ENCODE measurements at places on chromosomes 2 and 18.
A peak's percentile ranks its signal among the peaks of the same experiment; 100 is the strongest.

- DNase-seq = no peak
These were observed 28.4 kb downstream of the NRXN1 start for GRCh38 chr2:51003345-51004192.

- DNase-seq = no peak
These were observed 23.7 kb downstream of the METTL4 start for GRCh38 chr18:2547477-2548087.

DNA sequence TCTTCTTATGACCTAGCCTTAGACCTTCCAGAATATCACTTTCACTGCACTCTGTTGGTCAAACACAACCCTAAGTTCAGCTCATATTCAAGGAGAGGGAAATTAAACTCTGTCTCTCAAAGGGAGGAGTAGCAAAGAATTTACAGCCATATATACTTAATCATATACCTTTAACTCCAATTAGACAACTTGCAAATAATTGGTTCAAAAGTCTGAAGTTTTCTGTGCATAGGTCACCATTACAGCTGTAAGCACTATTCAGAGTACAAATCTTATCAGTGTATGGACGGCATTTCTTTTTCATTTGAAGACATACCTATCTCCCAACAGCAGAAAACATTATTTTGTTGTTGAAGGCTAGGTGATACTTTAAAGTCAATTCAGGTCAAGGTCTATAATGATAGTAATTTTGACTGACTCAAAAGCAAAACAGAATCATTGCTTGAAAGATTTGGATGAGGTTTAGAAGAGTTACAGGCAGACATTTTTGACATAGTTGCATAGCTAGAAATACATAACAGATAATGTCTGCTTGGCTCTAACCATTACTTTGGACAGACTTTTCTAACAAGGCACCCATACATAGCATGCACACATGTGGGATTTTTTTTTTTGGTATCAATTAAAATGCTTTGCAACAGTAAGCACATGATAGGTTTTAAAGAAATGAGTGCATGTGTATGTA lies 131.5 kb downstream of the CPS1 start:
- DNase-seq = no peak

DNA sequence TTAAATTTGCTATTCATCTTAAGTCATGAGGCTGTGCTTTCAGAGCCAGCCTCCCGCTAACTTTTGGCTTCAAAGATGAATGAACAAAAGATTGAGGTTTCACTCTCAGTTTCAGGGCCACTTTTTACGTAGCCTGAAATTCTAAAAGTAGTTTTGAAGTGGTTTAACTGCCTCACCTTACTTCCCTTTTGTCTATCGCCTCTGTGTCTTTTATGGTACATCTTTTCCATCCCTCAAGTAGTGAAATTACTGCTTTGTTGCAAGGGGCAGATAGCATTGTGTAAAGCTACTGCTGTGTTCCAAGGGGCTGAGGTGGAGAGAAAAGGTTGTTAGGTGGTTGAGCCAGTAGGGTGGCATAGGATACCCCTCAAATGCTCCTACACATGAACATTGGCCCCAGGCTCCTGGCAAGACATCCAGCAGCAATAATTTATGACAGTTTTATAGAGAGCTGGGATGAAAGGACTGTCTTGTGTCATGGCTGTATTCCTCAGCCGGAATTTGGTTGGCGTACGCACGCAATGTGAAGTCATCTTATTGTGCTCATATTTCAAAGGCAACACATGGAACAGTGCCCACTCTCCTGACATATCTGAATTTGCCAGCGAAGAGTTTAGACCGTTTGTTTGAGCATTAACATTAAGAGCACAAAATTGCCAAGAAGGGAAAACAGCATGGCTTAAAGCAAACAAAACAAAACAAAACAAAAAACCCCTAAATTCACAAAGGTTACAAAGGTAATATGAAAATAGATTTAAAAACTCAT lies 32.2 kb downstream of the QPCT start:
- DNase-seq = peak; percentile 76

DNA sequence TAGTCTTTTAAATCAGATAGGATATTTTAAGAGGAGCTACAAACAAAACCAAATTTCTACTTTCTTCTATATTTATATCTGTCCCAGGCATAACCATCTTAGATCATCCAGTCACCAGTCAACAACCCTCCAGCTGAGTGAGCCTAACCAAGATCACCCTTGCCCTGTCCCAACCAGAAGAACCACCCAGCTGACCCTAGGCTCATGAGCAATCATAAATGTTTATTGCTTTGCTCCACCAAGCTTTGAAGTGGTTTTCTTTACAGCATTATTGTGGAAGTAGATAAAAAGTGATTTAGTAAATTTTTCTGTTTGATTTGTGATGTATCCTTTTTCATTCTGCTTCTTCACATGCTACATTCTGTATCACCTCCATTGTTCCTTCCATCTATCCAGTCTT lies 167.2 kb upstream of the PIEZO2 start:
- no peak for DNase-seq

DNA sequence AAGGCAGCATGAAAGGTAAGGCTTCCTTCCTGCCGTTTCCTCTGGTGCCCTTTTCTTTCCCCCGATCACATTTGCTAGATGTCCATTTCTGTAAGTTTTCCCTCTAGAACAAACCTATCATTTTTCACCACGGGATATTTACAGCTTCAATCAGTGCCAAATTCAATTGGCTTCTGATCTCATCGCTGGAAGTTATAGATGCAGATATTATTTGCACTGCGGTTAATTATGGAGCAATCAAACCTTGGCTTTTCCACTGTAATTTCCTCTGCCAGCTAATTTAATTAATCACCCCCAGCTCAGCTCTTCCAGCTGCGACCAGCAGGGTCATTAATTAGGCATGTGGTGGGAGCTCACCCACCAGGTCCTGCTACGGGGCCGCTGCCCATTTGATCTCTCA lies 86.1 kb downstream of the GBX2 start:
- no peak for DNase-seq

DNA sequence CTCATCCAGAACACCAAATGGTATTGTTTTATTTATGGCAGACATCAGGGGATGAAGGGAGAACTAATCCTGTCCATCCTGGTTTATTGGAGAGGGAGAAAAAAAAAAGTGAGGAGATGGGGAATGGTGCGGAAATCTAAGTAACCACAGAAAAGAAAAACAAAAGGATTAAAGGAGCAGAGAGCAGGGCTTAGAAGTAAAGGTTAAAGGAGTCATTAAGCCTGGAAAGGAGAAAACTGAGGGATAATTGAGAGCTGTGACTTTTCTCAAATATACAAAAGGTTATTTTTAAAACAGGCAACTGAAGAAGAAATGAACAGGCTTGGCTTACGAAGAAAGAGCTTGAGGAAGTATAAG lies 127.2 kb upstream of the PPP1CB start:
- no peak for DNase-seq

DNA sequence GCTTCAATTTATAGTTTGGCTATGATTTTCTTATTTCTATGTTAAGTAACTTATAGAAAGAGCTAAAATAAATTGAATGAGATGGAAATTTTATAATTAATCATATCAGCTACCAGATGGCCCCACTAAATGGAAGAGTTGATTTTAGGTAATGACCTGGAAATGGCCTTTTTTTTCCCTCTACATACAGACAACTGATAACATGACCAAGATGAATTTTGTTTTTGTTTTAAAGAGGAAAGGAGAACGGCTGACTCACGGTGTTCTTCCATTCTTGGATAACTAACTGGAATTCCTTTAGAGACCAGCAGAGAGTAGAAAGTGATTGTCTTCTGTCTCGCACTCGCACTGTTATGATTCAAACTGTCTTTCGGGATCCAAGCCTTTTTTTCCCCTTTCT lies 91.0 kb downstream of the TMEM185B start:
- no peak for DNase-seq

DNA sequence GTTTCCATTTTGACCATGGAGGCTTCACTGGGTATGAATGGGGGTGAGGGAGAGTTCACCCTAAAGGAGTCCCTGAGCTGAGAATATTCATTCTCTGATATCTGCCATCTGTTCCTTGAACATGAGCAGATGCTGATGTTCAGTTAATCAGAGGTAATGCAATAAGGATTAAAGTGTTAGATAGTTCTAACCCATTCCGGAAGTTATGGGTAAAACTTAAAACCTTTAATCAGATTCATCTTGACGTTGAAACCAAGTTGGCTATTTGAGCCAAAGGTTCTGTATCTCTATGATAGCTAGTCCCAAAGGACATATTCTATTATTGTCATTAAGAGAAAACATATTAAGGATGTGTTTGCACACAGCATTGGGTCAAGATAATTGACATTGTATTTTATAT lies 268.9 kb downstream of the PLCL1 start:
- DNase-seq = no peak

GRCh38 chr2:235046589-235046988 lies 94.8 kb downstream of the SH3BP4 start:
- no peak for DNase-seq

DNA sequence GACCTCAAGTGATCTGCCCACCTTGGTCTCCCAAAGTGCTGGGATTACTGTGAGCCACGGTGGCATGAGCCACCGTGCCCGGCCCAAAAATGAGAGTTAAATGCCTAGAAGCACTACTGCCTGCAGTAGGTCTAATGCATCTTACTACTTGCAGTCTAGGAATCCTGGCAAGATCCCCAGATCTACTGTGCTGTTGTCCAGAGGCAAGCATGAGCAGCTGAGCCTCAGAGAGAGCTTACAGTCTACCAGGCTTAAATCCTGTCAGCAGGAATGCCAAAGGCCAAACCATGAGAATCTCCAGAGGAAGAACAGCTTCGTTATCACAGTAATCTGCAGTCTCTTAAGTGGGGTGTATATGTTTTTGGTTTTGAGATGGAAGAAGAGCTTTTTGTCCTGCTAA lies 54.4 kb downstream of the XRCC5 start:
- no peak for DNase-seq

DNA sequence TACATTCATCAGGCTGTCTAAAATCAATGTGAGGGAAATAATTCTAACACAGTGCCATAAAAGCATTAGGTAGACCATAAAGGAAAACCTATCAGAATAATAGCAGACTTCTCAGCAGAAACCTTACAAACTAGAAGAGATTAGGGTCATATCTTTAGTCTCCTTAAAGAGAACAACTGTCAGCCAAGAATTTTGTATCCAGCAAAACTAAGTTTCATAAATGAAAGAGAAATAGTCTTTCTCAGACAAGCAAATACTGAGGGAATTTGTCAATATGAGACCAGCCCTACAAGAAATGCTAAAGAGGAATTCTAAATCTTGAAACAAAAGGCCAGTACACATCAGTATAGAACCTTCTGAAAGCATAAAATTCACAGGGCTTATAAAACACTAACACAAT lies 482.0 kb downstream of the SATB2 start:
- no peak for DNase-seq

DNA sequence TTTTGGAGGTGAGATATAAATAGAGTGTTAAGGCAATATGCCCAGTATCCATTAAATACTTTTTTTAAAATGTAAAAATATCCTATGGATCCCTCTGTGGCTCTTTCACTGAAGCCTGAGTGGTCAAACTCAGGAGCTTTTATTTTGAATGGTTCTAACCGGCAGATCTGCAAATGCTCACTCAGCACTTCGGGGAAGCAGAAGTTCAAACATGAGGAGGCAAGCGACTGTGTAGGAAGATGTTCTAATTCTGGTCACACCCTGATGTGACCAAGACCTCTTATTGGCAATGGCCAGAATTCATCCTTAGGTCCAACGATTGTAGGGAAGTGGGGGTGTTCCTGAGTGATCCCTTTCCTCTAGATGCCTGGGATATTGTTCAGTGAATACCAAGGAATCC lies 168.8 kb downstream of the CDCA7 start:
- DNase-seq = no peak

- DNase-seq = peak; percentile 69
These were observed 379.7 kb downstream of the PTPRM start for GRCh38 chr18:7946734-7947377.

- DNase-seq = no peak
These were observed 208.0 kb downstream of the RBM43 start for GRCh38 chr2:151053661-151053990.

DNA sequence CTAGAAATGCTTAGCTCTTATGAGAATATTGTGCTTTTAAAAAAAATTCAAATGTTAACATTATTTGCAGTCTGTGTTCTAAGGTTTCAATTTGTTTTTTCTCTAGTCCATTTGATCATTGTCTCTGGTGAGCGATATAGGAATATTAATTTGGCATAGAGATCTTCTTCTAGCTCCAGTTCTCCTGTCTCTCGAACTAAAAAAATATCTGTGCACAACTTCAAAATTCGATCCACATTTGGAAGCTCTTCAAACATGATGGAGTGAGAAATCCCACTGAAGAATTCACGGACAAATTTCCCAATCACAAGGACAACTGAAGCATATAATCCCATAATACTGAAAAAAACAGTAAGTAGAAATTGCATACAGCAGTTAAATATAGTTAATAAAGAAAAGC lies 145.6 kb downstream of the NAPG start:
- DNase-seq = no peak

Measured in fibroblast of skin of left biceps (primary cell).